ENCODE measurements at places on chromosomes 11 and 22.
A peak's percentile ranks its signal among the peaks of the same experiment; 100 is the strongest.

GRCh38 chr11:130611791-130612251, 163.4 kb downstream of the ADAMTS15 start:
- DNase-seq, result no peak

- no peak for DNase-seq
Measured at GRCh38 chr22:31947296-31947695, 3.0 kb downstream of the YWHAH start.

DNA sequence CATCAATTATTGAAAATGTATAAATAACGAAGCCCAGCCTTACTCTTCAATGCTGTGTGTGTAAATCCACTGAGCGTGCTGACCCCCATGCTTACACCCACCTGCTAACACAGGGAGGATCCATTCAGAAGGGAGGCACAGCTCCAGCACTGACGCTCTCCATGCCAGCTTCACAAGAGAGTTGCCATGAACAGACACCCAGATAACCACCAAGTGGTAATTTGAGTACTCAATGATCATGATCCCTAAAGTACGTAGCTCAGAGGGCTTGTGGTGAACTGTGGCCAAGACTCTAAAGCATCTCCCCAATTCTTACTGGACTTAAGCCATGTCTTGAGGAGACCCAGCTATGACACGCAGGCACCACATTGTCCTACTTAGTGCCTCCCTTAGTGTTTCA, 98.7 kb downstream of the IGLL1 start:
- no peak for DNase-seq

GRCh38 chr11:126154691-126155090, 56.8 kb downstream of the RPUSD4 start:
- no peak for DNase-seq

DNA sequence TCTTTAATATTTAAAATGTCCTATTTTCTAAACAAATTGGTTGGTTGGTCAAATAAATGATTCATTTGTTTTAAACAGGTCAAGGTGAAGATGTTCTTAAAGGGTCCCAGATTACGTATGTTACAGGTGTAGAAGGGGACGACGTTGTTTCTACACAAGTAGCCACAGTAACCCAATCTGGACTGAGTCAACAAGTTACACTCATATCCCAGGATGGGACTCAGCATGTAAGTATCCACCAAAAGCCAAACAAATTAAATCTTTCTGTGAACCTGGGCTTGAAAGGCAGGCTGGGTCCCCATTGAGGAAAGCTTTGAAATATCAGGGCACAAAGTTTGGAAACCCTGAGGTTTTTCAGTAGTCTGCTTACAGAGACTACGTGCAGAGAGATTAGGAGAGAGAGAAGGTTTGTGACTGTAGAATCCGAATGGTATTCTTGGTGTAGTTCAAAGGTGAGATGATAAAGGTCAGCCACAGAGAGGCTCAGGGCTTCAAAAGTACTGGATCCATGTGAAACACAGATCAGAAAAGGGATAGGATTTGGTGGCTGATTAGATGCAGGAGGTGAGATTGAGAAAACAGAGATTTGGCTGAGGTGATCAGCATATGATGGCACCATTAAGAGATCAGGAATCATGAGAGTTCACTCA, 51.7 kb downstream of the ZNF143 start:
- DNase-seq, result no peak

DNA sequence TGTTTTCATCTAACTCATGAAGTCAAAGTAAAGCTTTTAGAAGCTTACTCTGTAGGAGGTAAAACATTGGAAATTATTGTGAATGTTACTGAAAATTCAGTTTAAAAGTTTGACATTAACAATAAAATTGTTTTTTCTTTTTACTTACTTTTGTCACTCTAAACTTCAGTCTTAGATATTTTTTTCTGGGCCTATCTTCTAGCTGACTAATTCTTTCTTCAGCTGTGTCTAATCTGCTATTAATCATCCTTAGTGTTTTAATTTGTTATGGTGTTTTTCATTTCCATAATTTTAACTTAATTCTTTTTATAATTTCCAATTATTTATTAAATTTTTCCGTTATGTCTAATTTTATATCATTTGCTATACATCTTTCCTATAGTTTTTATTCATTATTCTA, 35.0 kb downstream of the IL10RA start:
- no peak for DNase-seq

DNA sequence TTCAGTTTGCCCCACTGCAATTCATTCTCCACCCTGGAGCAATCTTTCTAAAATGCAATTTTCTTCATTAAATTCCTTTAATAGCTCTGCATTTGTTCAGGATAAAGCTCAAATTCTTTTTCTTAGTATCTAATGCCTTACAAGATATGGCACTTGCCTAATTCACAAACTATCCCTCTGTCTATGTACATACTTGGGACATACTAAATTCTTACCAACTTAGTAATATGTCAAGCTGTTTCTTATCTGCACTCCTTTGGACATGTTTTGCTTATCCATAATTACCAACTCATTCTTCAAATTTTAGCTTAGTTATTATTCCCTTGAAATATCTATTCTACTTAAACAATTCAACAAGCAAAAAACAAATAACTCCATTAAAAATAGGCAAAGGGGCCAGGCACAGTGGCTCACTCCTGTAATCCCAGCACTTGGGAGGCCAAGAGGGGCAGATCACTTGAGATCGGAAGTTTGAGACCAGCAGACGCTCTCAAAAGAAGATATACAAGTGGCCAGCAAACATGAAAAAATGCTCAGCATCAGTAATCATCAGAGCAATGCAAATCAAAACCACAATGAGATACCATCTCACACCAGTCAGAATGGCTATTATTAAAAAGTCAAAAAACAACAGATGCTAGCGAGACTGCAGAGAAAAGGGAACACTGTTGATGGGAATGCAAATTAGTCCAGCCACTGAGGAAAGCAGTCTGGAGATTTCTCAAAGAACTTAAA, 96.9 kb downstream of the FAM76B start:
- DNase-seq, result no peak

GRCh38 chr11:13160346-13160745, 117.2 kb upstream of the BMAL1 start:
- no peak for DNase-seq

DNA sequence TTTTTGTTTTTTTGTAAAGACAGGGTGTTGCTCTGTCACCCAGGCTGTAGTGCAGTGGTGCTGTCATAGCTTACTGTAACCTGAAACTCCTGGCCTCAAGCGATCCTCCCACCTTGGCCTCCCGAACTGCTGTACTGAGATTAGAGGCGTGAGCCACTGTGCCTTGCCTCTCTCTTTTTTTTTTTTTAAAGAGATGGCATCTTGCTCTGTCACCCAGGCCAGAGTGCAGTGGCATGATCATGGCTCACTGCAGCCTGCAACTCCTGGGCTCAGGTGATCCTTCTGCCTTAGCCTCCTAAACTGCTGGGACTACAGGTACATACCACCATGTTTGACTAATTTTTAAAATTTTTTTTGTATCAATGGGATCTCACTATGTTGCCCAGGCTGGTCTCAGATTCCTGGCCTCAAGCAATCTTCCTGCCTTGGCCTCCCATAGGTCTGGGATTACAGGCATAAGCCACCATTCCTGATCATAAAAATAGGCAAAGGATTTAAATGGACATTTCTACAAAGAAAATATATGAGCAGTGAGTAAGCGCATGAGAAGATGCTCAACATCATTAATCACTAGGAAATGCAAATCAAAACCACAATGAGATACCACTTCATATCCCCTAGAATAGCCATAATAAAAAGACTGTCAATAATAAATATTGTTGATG, 17.3 kb upstream of the CLNS1A start:
- no peak for DNase-seq

- DNase-seq, result no peak
Measured at GRCh38 chr22:47586038-47586437, 823.6 kb downstream of the TBC1D22A start.

DNA sequence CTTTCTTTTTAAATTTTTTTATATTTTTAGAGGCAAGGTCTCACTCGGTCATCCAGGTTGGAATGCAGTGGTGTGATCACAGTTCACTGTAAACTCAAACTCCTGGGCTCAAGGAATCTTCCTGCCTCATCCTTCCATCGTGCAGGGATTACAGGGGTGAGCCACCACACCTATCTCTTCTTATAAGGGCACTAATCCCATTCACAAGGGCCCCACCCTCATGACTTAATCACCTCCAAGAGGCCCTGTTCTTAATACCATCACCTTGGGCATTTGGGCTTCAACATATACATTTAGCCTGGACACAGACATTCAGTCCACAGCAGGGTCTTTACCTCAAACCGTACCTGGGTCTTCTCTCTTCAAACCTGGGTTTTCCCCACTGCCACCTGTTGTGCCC, 4.5 kb upstream of the GTSE1 start:
- no peak for DNase-seq

GRCh38 chr22:23144932-23145877, at the start of gene RAB36:
Gene RAB36 (plus strand): TSS chr22:23145477. CDS start chr22:23146617, 1,140 bp downstream.
- DNase-seq, result peak; percentile 93

GRCh38 chr22:35226958-35227647, 30.2 kb upstream of the HMGXB4 start:
- DNase-seq, result no peak
